Brain microvascular endothelial cell (primary cell): ENCODE measurements at places on chromosomes 2 and 18.

GRCh38 chr2:10256515-10257031 lies 46.1 kb upstream of the HPCAL1 start:
- no peak for DNase-seq

DNA sequence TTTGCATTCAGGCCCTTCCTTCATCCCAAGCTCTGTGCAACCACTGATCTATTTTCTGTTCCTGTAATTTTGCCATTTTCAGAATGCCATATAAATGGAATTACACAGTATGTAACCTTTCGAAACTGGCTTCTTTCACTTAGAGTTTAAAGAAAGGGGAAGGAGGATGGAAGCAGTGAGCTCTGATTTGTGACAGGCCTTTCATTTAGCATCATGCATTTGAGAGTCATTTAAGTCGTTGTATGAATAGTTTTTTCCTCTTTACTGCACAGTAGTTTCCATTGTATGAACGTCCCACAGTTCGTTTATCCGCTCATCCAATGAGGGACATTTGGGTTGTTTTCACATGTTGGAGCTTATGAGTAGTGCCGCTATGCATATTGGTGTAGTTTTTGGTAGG lies 67.0 kb downstream of the LBH start:
- no peak for DNase-seq

- no peak for DNase-seq
These were observed 142.8 kb downstream of the NDUFA10 start for GRCh38 chr2:239882331-239882732.

DNA sequence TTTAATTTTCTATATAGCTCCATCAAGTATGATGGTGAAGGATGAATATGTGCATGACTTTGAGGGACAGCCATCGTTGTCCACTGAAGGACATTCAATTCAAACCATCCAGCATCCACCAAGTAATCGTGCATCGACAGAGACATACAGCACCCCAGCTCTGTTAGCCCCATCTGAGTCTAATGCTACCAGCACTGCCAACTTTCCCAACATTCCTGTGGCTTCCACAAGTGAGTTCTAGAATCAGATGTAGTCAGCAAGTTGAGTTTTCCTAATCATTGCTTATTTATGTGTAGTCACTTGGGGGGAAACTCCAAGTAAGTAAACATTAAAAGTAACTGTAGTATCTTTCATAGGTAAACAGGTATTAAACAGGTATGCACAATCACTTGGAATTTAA lies 24.8 kb downstream of the SMAD4 start:
- peak; percentile 12 for DNase-seq
